ENCODE measurements at places on chromosomes 16 and 17. TPM values are rescaled to one million over a fixed set of nuclear protein-coding genes. Genes with fewer than 3 reads are reported as not detected.

GRCh38 chr17:41692722-41693521 is 4.2 kb downstream of the EIF1 start:
- no peak for DNase-seq
- no peak overlapping the region for H3K4me3 ChIP-seq
- no peak overlapping the region for H3K27ac ChIP-seq
- peaks cover 48% of the 10 kb centered on the region for H3K4me1 ChIP-seq
- peaks cover 64% of the 10 kb centered on the region for H3K36me3 ChIP-seq
- no peaks in the 10 kb centered on the region for H3K27me3 ChIP-seq

DNA sequence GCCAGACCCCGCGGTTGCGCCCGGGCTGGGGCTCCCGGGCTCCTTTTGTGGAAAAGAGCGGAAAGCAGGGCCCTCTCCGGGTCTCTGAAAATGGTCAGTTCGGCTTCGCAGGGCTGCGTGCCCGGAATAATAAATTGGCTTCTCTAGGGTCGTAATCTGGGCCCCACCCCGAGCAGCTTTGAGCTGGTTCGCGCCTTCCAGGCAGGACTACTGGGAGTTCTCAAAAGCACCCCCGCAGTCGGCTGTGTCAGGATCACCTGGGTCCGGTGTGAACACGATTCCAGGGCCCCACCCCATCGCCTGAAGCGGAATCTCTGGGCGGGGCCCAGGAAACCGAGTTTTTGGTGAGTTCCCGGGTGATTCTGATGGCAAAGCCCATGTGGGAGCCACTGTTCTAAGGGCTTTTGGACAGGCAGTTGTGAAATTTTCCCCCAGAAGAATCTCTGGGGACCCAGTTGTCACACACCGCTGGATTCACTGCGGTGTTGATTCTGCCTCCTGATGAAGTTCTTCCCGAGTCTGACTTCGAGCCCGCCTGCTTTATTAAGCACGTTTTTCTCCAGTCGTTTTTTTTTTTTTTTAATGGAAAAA is 77.0 kb downstream of the MRC2 start:
- no peaks in the 10 kb centered on the region for H3K27me3 ChIP-seq
- DNase-seq = peak; percentile 74
- no peaks in the 10 kb centered on the region for H3K36me3 ChIP-seq
- H3K4me3 ChIP-seq = peak overlapping the region; percentile 47
- H3K27ac ChIP-seq = peak overlapping the region; percentile 75

DNA sequence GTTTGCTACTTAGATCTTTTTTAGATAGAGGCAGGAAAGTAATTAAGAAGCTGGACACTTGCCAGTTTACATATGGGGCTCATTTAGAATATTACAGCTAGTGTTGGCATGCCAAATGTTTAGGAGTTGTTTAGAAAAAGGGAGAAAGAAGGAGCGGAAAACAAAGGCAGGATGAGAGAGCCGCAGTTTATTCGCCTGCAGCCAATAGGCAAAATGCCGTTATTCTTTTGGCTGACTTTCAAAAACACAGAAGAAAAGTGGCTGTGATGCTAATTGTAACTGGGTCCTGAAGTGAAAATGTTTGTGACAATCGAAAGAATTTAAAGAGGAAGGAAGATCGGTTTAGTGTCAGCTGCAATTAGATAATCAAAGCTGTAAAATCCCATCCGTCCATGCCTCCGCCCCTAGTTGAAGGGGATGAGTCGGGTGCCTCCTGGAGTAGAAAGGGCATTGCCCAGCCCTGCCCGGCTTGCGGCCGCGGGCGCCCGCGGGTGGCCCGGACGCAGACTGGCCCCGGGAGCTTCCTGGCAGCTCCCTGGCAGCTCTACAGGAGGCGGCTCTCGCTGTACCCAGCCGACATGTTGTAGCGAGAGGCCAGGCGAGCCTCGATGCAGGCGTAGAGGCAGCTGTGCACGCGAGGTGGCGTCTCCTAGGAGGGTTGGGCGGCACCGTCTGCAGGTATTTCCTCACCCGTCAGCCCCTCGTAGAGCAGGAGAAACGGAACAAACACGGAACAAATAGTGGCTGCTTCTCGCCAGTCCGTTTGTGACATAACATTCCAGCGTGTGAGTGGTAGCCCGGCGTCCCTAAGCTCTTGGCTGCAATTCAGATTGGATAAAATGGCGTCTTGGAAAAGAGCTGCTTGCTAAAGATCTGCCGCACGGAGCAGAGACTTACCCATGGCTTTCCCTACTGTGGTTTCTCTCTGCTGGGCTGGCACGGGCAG is 82.2 kb downstream of the TNRC6C start:
- DNase-seq = peak; percentile 66
- H3K36me3 ChIP-seq = no peaks in the 10 kb centered on the region
- H3K4me1 ChIP-seq = peaks cover 22% of the 10 kb centered on the region

Gene CA4
- total RNA-seq = 1.7 TPM

DNA sequence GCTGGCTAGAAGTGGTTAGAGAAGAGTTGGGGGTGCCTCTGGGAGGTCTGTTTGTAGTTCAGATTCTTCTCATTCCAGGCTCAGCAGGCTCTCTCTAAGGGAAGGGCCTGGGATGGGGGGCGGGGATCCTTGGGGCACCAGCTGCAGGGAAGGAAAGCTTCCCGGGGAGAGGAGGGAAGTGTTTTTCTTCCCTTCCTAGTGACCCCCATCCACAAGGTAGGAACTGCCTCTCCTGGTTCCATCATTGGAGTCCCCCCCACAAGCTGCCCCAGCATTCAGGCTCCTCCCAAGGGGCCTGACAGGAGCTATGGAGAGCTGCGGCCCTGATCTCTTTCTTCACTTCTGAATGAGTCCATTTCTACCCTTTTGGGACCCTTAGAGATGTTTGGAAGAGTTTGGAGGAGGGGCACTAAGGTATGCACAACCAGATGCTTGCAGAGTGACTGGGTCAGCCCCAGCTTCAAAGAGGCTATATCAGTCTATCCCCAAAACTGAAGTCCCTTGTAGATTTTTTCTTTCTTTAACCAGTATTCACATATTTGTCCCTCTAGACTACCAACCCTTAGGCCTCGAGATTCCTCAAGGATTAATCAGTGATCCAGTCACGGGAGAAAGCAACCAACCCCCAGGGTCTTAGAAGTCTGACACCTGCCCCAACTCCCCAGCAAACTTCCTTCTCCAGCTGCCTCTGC is 13.9 kb upstream of the FZD2 start:
- H3K27me3 ChIP-seq = no peaks in the 10 kb centered on the region
- H3K36me3 ChIP-seq = no peaks in the 10 kb centered on the region
- DNase-seq = no peak
- H3K4me1 ChIP-seq = no peaks in the 10 kb centered on the region
- no peak overlapping the region for H3K27ac ChIP-seq
- no peak overlapping the region for H3K4me3 ChIP-seq
